ENCODE measurements at places on chromosomes 5 and 9.

DNA sequence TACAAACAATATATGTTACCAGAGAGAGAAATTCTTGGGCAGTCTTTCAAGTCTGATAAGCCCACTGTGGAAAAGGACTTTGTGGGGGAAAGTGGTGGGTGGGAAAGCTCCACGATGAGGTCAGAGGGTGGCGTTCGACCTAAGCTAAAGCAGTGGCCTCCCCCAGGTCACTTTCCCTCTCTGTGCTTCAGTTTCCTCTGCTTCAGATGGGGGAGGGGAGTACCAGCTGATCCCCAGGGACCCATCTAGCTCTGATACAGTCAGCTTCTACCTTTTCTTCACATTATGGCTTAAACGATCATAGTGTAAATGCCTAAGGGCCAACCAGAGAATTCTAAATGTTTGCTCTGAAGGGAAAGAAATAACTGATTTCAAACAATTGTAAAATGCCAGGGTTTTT, 36.6 kb upstream of the ARSB start:
- no peak for DNase-seq

- no peak for DNase-seq
Measured at GRCh38 chr9:126522612-126523356, 90.9 kb upstream of the LMX1B start.

GRCh38 chr9:124975131-124975530, 34.2 kb upstream of the GOLGA1 start:
- DNase-seq, result no peak

- no peak for DNase-seq
Measured at GRCh38 chr9:107337676-107338590, 54.9 kb downstream of the RAD23B start.

DNA sequence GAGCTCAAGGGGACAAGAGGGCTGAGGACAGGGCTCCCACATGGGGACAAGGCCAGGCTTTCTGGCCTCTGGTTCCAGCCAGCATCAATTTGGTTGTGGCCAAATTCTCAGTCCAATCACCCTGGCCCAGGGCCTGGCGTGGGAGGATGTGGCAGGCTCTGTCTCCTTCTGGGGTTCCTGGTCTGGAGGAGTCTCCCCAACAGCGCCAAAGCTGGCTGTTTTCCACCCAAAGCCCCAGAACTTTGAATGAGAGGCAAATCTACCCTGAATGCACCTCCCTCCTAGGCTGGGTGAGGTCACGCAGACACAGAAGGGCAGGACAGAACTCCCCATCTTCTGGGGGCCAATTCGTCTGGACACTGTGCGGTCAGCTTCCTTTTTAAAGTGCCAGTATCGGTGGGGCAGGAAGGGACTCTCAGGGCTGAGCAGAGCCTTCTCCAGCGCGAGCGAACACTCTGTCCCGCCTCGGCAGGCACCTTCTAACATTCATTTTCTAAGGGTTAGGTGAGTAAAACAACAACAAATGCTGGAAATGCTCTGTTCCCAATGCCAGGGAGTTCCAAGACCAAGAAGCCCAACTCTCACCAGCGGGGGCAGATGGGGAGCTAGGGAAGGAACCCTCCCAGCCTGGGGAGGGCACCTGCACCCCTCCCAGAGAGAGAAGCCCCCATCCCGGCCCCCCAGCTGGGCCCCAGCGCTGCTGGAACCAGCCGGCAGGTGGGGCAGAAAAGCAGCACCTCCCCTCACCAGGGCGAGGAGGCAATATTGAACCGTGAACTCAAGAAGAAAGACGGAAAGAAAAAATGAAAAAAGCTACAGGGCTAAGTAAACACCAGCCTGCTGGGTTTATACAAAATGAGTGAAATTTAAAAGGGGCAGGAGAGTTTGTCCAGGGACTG, 3.7 kb upstream of the DPM2 start:
- no peak for DNase-seq

DNA sequence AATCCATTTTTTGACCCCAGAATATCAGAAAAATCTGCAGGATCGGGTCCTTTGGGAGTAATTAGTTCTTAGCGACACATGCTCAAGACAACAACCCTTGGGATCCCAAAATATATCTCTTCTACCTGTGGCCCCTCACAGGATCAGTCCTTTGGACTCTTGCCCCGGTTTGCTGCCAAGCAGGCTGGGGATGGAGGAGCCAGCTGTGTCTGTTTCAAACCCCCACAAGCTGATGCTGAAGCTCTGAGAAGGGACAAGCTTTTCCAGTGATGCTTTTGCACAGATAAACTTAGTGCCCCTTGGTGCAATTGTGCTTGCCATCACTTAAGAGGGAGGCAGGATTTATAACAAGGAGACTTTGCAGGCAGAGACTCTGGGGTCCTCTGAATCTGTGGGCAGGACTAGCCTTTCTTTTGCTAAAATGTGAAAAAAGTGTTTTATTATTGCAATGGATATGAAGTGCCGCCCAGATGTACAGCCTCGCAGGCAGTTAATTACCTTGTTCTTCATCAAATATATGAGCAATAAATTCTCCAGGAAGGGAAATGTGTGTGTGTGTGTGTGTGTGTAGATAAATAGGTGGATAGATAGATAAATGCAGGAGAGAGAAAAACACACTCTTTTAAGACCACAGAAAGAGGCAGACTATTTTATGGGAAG, 9.6 kb upstream of the LHX2 start:
- no peak for DNase-seq

Measured in activated CD4-positive, alpha-beta T cell treated with anti-CD3 and anti-CD28 coated beads for 4 hours (primary cell).